Effector CD8-positive, alpha-beta T cell (primary cell): ENCODE measurements at places on chromosomes 12 and 14.

GRCh38 chr12:3186546-3187215 lies 109.5 kb downstream of the TSPAN9 start:
- DNase-seq, result no peak

GRCh38 chr14:89503431-89503996 lies 86.5 kb upstream of the FOXN3 start:
- no peak for DNase-seq

- DNase-seq, result peak; percentile 40
These were observed at the start of gene ACOT6 for GRCh38 chr14:73612339-73613045. TSS of gene ACOT6 (plus strand) at chr14:73612517. CDS start at chr14:73612572, 55 bp downstream.

DNA sequence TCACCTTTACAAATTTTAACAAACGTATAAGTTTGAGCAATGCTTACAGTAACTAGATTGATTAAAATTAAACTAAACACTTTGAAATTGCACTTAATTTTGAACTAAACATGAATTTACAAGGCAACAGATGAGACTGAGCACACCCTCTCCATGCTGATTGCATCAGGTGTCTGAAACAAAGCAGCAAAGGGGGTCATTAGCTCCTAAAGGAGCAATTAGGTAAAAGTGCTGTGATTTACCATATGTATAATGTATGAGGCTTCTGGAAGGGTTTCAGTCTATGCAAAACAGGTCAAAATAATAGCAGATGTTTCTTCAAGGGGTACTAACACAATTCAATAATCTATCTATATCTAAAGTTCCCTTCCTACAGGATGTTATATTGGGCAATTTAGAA lies 98.8 kb upstream of the LMNTD1 start:
- DNase-seq, result no peak

GRCh38 chr14:88793259-88793625 lies 489 bp upstream of the EML5 start:
- no peak for DNase-seq

GRCh38 chr14:61331992-61332657 lies 10.7 kb downstream of the PRKCH start:
- no peak for DNase-seq

DNA sequence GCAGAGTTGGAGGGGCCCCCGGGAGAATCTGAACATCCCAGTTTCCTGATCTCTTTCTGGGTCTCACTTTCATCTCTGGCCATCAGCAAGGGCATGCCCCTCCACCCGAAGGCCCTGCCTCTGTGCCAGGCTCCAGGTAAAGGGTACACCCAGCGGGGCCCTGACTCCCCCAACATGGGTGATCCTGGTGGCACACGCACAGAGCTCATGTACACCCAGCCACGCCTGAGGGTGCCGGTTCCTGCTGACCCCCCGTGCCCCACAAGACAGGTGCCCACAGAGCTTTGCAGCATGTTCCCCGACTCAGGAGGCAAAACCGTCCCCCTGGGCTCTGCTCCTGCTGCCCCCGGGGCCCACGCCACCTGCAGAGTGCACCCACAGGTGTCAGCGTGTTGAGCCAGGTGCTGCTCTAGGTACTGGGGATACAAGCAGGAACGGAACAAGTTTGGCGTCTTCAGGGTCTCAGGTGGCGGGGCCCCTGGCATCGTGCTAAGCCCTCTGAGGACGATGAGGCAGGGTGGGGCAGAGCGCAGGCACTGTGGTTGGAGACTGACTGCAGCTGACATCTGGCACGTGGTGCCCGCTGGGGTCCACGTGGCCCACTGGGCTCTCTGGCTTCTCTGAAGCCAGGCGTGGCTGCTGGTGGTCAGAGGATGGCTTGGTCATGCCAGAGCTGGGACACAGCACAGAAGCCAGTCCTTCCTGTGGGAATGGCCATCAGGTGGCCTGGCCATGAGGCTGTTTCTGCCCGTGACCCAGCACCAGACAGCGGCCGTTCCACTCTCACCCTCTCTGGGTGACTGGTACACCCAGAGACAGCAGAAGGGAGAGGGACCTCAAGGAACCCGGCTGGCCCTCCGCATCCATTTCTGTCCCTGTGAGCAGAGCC lies 13.8 kb downstream of the BAG5 start:
- DNase-seq, result no peak

GRCh38 chr14:65686761-65687160 lies 274.2 kb downstream of the FUT8 start:
- no peak for DNase-seq

GRCh38 chr12:591167-592023 lies 71.8 kb downstream of the NINJ2 start:
- no peak for DNase-seq

DNA sequence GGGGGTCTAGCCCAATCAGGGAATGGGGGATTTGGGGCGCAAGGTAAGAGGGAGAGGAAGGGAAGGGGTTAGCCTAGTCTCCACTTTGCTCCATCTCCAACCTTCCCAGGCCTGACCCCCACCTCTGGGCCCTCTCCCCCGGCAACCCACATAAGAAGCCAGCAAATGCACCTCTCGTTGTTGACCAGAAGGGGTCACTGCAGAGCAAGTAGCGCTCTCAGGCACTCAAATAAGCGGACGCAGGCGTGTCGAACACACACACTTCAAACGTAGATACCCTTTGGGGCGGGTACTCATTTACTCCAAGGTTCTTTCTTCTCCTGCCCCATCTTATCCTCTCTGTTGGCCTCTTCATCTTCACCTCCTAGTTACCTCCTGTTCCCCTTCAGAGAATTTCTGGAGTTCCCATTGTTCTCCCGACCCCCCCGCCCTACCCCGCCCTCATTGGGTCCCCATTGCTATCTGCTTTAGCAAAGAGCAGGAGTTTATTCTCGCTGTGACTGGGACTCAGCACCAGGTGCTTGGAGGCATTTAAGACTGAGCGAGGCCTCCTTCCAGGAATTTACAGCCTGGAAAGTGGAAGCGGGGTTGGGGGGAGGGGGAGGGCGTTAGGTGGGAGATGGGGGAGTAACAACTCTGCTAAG lies 1.5 kb upstream of the SRRM4 start:
- no peak for DNase-seq

DNA sequence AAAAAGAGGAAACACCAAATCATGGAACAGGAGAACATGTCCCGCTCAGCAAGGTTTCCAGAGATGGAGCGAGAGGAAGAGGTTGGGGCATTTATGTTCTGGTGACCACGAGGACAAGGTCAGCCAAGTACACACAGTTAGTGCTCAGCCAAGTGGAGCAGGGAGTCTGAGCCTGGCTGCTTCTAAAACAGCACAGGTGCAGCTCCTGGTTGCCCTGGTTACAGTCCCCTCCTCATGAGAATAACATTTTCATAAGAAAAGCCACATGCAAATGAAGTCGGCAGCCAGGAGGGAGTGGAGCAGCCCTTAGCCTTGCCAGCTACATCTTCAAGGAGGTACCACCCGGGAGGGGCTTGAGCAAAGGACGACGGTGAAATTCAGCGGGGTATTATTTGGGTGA lies 81.8 kb downstream of the NOS1 start:
- no peak for DNase-seq

DNA sequence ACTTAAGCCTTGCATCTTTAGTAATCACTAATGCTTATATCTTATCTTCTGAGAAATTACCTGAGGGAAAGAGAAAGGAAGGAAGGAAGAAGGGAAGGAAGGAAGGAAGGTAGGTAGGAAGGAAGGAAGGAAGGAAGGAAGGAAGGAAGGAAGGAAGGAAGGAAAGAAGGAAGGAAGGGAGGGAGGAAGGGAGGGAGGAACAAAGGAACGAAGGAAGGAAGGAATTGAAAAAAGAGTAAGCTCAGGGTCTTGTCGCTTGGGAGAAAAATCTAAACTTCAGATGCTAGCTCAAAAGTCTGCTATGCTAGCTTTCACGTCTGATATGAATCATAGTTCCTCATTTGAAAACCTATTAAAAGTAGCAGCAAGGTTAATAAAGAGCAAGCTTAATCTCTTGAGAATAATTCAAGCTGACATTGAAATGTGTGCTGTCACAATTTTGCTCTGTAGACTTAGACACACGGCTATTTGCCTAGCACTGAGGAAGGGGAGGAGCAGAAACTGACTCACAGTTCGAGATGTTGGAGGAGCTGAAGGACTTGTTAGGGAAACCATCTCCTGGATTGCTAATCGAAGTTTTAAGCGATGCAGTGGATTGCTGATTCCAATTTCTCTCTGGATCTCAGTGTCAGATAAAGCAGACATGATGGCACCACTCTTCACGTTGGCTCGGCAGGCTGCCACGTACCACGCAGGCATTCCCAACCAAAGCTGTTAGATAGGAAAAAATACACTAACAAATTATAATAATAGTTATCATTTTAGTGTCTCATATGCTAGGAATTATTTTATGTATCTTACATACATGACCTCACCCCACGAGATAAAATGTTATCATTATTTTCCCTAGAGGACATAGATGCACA lies 216.7 kb downstream of the ACSS3 start:
- DNase-seq, result no peak

DNA sequence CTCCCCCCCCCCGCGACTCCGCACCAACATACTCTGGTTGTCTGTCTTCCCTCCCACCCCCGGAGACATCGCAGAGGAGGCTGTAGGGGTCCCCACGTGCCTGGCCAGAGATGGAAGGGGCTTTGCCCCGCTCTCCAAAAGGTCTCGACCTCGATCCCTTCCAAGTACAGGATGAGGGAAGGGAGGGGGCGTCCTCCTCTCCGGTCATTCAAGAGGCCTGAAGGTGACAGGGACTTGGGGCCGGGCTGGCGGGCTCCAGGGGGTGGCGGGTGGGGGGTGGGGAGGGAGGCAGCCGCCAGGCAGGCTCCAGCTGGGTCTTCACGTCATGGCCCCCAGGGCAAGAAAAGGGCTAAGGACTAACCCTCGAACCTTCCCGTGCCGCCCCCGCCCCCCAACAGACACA lies 15.1 kb downstream of the TBX3 start:
- DNase-seq, result no peak

DNA sequence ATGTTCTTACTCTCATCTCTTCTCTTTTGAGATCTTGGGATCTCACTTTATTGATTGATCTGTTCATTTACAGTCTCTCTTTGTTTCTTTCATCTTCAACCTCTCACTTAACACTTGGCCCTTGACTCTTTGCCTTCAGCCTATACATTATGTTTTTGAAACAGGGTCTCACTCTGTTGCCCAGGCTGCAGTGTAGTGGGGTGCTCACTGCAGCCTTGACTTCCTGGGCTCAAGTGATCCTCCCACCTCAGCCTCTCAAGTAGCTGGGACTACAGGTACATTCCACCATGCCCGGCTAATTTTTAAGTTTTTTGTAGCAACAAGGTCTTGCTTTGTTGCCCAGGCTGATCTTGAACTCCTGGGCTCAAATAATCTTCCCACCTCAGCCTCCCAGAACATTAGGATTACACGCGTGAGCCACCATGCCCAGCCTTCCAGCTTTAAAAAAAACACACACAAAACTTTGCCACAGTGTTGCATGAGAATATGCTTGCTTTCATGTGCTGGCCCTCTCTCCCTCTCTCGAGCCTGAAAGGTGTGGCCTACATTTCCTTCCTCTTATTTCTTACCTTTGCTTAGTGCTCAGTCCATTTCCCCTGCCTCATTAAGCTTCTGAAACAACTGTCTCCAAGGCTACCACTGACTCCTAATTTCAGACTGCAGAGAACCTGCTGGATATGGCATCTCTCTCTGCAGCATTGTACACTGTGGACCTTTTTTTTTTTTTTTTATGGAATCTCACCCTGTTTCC lies 9.9 kb downstream of the DIP2B start:
- DNase-seq, result no peak

GRCh38 chr12:116990971-116991966 lies 80.5 kb downstream of the FBXW8 start:
- no peak for DNase-seq

GRCh38 chr14:29529418-29529817 lies 398.2 kb downstream of the PRKD1 start:
- DNase-seq, result no peak

DNA sequence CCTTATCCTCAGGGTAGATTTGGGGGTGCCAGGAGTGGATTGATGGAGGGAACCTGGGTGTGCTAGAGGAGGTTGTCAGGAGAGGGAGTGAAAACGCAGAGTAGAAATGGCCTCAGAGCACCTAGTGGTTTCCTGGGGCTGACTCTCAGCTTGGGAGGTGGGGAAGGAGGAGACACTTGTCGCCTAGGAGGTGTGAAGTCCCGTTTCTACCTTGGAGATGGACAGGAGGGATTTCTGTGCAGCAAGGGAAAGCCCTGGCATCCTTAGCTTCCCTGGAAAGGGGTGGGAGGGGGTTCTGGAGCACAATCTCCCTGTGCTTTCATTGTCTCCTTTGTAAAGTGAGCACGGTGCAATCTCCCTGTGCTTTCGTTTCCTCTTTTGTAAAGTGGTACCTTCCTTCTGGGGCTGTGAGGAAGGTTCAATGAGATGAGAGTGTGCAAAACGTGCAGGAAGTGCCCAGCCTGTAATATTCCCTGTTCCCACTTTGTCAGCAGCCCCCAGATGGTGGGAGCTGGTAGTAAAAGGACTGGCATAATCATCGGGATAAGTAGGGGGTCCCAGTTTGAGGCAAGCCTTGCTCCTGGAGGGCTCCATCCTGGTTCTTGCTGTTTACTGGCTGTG lies 1.6 kb downstream of the OAS3 start:
- DNase-seq, result no peak

DNA sequence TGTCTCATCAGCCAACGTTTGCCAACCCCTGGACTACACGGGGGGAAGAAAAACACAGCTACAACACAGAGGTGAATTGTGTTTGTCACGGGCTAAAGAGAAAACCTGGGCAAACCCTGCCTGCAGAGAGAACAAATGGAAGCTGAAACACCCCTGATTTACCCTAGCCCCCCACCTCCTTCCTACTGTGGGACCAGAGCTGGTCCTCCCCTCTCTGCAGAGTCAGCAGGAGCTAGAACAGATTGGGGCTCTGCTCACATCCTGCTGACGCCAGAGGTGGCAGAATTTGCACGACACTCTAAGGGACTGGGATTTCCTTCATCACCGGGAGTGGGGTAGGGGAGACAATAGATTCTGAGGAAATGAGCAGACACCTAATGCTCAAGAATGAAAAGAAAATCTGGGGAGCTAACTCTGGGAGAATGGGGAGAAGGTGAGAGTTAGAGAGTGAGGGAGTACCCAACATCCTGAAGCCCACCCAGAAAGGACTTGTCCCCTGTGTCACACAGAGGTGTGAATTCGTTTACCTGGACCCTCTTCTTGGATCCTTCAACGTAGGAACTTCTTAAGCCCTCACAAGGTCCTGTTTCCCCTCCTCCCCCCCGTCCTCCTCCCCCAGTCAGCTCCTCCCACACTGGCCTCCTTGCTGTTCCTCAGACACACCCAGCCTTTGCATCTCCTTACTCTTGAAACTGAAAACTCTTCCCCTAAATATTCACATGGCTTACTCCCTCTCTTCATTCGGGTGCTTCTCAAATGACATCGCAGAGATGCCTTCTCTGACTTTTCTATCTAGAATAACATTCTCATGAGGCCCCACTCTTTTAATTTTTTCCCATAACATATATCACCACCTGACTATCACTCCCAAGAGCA lies 26.2 kb upstream of the CDKN3 start:
- no peak for DNase-seq

- peak; percentile 29 for DNase-seq
These were observed 87.8 kb upstream of the DYNC1H1 start for GRCh38 chr14:101876555-101876938.

GRCh38 chr14:104366931-104367865 lies 212.4 kb upstream of the C14orf180 start:
- DNase-seq, result no peak

DNA sequence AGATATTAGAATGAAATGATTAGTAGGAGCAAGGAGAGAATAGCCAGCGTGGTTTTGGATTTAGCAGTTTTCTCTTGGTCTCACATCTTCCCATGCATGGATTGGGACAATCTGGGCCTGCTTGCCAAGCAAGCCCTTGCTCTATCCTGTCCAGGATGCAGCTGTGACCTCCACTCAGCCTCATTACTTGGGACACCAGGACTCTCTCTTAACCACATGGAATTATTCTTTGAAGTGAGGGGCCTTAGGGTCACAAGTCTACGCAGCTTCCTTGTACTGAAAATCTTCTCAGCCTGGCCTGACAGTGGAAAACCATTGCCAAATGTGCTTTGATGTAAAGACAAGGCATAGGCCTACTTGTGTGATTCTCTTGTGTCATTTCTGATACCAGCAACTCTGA lies 28.0 kb upstream of the DCN start:
- no peak for DNase-seq
